ENCODE measurements at places on chromosomes 2 and 18. TPM values are rescaled to one million over a fixed set of nuclear protein-coding genes. Genes with fewer than 3 reads are reported as not detected.

The IL36B gene
- total RNA-seq: not detected

The FBLN7 gene
- total RNA-seq: 0.49 TPM

The TUBA3D gene
- not detected for total RNA-seq

The NPC1 gene
- 84.3 TPM for total RNA-seq

The CXCR1 gene
- total RNA-seq: not detected

The CACNB4 gene
- 0.13 TPM for total RNA-seq

The AMER3 gene
- not detected for total RNA-seq

The MARCO gene
- total RNA-seq: not detected

The ID2 gene
- 133 TPM for total RNA-seq

The MPV17 gene
- total RNA-seq: 79.9 TPM

The C1D gene
- 15.2 TPM for total RNA-seq

The POTEJ gene
- not detected for total RNA-seq

The AFF3 gene
- total RNA-seq: 7.4 TPM

The TMEM185B gene
- total RNA-seq: 43.5 TPM

The FKBP1B gene
- 15.2 TPM for total RNA-seq

The EIPR1 gene
- 45.3 TPM for total RNA-seq

The LYPD6 gene
- 2.9 TPM for total RNA-seq
